SK-MEL-5 (cell line): ENCODE measurements at places on chromosomes 1 and 21.

DNA sequence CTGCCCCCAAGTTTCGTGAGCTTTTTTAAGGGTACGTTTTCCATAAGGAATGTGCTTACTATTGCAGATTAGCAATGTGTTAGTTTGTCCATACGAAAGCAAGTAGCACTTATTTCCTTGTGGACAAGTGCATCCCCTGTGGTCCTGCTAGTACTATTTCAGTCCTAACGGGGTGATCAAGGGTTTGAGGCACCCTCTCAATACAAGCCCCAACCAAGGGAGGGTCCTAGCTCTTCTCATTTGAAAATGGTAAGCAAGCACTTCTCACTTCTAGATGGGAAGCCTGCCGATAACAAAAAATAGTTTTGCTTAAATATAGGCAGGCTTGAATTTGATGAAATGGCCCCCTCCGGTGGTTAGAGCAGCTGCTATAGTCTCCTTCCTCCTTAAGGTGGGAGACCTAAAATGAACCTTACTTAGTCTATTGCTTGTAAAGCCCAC is 64.0 kb upstream of the HMCN1 start:
- DNase-seq = peak; percentile 62

DNA sequence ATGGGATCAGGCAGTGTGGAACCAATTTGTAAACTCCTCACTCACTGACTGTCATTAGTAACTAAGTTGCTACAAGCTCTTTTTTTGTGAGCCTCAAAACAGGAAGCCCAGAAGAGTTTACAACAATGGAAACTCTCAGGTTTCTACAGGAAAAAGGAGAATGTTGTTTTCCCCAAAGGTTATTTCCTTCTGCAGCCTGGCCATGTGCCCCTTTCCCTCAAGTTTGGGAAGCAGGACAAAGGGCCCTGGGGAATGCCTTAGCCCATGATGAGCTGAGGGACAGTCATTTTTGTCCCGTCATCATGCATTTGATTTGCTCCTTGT is 395.9 kb downstream of the KIF26B start:
- no peak for DNase-seq

- DNase-seq = no peak
These were observed 114.3 kb upstream of the GFI1 start for GRCh38 chr1:92601044-92601443.

- no peak for DNase-seq
These were observed 40.8 kb downstream of the RTCA start for GRCh38 chr1:100306735-100307313.

DNA sequence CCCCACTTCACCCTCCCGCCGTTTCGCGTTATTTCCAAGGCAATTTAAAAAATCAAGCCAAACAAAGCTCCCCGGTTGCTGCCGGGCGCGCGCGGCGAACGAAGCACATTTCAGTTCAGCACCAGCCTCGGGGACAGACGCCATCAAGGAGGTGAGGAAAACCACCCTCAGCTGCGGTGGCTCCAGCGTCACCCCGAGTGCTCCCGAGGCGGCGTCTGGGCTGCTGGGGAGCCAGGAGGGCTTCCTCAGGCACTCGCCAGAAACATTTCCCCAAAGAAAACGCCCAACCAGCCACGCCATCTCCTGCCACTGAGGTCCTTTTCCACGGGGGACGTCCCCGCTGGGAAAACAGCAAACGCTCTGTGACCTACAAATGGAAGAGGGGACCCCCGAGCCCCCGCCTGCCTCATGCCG is 623 bp downstream of the GNG4 start:
- DNase-seq = no peak

DNA sequence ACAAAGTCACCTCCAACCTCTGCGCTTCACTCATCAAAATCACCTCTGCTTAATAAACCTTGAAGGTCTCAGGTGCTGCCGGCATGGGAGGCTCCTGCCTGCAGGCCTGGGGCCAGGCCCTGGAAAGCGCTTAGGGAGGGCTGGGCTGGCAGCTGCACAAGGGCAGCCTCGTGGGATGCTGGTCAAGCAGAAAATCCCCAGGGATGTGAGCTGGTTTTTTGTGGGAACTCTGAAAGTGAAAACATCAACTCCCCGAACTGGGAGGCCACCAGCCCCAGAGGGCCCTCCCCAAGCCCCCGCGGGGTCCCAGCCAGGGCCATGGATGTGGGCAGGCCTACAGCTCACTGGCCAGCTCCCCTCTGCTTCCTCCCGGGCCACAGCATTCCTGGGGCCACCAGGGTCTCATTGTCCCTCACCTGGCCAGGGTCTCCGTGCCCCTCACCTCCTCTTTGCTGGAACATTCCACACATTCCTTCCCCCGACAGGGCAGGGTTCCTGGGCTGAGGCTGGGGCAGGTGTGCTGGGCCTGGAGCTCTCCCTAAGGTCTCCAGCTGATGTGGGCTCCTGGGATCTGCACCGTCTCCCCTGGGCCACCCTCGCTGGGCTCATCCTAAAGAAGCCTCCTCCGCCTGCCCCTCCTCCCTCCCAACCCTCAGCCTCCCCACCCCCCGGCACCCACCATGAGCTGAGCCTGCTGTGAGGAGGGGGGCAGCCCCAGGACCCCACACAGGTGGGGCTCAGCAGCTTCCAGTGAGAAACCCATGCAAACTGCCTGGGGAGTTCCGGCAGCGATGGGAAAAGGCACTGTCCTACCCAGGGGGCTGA is 36.0 kb upstream of the POFUT2 start:
- DNase-seq = no peak

- DNase-seq = no peak
These were observed 40.2 kb upstream of the IFFO2 start for GRCh38 chr1:18996548-18997177.

GRCh38 chr1:228262475-228262874 is 54.6 kb downstream of the OBSCN start:
- no peak for DNase-seq

GRCh38 chr1:248805876-248806275 is 19.8 kb downstream of the SH3BP5L start:
- no peak for DNase-seq

- no peak for DNase-seq
These were observed 27.8 kb downstream of the WNT2B start for GRCh38 chr1:112536561-112536960.

DNA sequence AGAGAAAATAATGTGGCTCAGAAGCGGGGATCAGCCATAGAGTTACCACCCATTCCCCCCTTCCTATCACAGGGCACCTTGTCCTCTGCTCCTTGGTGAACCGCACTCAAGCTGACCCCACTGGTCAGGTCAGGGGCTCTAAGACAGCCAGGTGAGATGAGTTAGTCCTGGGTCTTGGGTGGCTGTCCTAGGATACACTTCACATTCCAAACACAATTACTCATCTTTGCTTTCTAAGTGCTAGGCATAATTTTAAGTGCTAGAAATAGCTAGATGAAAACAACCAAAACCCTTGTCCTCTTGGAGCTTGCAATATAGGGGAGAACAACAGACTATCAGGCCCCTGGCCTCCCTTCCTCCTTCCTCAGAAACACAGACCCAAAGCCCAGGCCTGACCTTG is 7.8 kb upstream of the MUTYH start:
- DNase-seq = no peak

GRCh38 chr1:27342778-27343638 is 1.2 kb downstream of the SYTL1 start:
- no peak for DNase-seq

DNA sequence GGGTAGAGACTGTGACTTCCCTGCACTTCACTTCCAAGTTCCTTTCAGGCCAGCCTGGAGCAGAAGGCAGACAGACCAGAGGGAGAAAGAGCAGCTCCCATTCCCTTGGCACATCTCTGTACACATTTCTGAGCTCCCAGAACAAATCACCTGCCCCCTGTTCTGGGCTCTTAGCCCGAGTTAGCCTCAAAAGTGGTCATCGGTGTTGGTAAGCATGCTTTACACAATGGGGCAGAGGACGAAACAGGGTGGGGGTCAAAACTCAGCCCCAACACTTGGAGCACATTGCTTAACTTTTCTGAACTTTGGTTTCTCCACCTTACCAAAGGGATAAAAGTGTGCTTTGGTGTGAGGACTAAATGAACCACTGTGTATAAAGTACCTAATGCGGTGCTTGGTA is 98.7 kb downstream of the DAB1 start:
- no peak for DNase-seq

GRCh38 chr1:183032122-183032921 is 9.1 kb downstream of the LAMC1 start:
- peak; percentile 16 for DNase-seq

- peak; percentile 64 for DNase-seq
These were observed 878.5 kb downstream of the USP25 start for GRCh38 chr21:16608209-16608830.

DNA sequence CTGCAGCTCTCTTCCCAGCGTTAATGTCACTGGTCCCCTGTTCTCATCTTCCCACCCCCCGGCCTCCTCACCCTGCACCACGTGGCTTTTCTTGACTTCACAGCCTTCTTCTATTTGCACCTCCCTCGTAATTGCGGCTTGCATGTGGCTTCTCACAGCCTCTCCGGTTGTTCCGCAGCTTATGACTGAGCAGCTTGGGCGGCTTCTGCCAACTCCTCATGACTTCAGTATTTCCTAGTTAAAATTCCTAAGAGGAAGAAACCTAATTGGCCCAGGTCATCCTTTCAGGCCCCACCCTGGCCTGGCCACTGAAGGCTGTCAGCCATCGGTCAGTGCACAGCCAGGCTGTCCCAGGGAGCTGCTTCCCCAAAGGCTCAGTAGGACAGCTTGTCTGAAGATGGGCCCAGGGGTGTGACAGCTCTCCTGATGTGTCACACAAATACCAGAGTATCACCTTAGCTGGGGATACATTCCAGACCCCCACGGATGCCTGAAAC is 8.6 kb upstream of the RERE start:
- no peak for DNase-seq

DNA sequence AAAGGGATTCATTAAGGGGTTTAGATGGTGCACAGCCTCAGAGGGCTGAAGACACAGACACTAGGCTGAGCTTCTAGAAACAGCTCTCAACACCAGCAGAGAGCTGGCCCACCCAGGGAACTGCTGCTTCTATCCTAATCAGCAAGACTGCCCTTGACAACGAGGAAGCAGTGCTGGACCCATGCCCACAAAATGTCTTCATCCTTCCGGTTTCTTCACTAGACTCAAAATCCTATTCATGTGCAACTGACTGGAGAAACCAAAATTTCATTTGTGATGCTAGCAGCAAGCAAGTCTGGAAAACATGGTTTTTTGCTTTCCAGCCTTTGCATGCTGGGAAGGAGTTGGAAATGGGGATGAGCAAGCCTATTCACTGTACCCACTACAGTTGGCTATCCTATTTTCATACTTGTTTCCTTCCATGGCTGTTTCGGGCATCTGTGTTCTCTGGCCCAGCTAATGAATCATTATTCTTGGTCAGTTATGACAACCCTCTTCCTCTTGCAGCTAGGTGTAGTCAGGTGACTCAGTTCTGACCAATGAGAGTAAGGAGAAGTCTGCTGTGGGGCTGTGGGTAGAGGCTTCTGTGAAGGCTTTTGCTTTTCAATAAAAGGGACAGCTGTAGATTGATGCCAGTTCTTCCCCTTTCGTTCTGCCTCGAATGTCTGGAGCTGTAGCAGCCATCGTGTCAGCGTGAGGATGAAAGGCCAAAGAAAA is 14.6 kb upstream of the TMEM61 start:
- DNase-seq = no peak

- no peak for DNase-seq
These were observed 7.6 kb downstream of the CLSPN start for GRCh38 chr1:35762141-35762540.

- DNase-seq = no peak
These were observed 178.1 kb upstream of the RUNX1 start for GRCh38 chr21:35226968-35227744.

- DNase-seq = no peak
These were observed 11.4 kb downstream of the MX2 start for GRCh38 chr21:41373253-41373652.

DNA sequence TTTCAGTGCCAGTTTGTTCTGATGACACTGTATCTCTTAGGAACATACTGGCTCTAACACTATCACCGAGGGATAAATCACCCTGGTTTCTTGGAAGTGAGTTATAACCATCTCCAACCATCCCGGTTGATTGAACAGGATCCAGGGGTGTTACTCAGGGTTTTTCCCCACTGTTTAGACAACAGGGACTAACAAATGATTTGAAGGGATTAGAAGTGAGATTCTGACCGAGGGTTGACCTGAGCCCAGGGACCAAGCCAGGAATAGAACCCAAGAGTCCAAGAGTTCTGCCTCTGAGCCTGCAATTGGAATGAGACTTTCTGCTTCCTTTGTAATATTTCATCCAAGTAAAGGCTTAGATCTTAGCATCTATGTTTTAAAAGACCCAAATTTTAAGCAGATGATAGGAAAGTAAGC is 154.0 kb downstream of the DHRS3 start:
- no peak for DNase-seq

DNA sequence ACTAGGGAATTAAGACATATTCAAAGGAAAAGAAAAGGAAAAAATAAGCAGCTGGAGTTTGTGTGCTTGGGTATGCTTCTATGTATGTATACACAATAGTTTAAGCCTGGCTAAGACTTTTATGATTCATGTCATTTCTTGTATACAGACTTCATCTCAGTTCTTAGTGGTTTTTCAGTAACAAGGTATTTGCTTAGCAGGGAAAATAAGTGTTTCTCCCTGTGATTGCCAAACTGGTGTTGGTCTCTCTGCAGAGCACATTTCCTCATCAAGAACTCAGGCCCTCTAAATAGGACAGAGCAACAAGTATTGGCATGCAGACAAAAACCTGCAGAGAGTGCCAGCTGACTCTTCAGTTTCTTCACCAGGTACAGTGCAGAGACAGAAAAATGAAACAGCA is 484.4 kb upstream of the ZRANB2 start:
- no peak for DNase-seq

GRCh38 chr1:62299426-62300200 is 19.6 kb downstream of the KANK4 start:
- DNase-seq = peak; percentile 93

GRCh38 chr1:67753776-67754525 is 69.0 kb downstream of the GADD45A start:
- DNase-seq = no peak

DNA sequence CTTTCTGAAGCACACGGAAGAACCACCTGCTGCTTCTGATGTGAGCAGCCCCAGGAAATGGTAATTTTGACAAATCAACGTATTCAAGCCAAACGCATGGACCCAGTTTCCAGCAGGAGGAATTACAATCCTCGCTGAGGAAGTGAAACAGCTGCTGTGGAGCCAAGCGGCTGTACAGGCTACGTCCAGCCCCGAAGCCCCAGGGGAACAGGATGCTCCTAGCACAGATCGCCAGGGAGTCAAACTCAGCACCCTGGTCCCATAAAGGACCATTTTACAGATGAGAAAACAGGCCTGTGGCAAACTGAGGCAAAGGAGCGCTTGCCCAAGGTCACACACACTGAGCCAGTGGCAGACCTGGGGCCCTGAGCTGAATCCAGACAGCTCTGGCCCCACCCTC is 108.0 kb downstream of the PTPRU start:
- no peak for DNase-seq

- no peak for DNase-seq
These were observed 113.0 kb downstream of the ETS2 start for GRCh38 chr21:38918607-38919346.
